Lung microvascular endothelial cell (primary cell): ENCODE measurements at places on chromosomes 5 and 9. TPM values are rescaled to one million over a fixed set of nuclear protein-coding genes. Genes with fewer than 3 reads are reported as not detected.
A peak's percentile ranks its signal among the peaks of the same experiment; 100 is the strongest.

GRCh38 chr5:91182763-91183162 is 200.4 kb downstream of the ARRDC3 start:
- DNase-seq, result peak; percentile 26

DNA sequence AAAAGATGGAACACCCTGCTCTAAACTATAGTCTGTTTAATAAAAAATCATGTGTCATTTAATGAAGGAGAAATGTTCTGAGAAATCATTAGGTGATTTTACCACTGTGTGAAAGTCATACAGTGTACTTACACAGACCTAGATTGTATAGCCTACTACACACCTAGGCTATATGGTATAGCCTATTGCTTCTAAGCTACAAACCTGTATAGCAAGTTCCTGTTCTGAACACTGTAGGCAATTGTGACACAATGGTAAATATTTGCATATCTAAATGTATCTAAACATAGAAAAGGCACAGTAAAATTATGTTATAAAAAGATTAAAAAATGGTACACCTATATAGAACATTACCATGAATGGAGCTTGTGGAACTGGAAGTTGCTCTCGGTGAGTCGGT is 40.6 kb downstream of the EFNA5 start:
- DNase-seq, result no peak

GRCh38 chr5:134143944-134144941 is 29.8 kb downstream of the TCF7 start:
- no peak for DNase-seq

DNA sequence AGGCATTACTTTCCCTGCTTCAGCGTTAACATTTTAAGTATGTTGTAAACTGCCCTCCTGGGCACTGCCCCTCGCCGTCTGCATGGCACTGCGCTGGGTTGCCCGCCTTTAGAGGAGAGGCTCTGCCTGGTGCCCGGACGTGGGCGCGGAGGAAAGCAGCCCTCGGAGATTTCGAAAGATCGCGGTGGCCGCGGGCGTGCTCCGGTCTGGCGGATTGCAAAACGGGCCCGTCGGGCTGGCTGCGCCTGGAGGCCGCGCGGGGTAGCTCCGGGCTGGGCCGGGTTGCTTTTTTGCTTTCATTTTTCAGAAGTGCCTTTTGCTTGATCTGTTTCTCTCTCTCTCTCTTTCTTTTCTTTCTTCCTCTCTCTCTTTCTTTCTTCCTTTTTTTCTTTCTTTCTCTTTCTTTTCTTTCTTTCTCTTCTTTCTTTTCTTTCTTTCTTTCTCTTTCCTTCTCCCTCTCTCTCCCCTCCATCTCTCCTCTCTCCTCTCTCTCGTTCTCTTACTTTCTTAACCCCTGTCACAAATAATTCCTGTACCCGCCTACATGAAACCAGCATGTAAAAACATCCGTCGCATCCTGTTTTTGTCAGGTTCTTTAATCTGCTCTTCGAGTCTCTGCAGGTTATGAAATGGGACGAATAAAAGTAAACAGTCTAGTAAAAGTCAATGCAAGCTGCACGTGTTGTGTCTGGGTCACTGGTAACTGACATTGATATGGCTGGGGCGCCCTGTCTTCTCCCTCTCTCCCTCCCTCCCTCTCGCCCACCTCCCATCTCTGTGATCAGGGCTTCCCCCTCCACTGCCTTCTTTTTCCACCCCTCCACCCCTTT is 1.7 kb downstream of the FST start:
- peak; percentile 66 for DNase-seq

DNA sequence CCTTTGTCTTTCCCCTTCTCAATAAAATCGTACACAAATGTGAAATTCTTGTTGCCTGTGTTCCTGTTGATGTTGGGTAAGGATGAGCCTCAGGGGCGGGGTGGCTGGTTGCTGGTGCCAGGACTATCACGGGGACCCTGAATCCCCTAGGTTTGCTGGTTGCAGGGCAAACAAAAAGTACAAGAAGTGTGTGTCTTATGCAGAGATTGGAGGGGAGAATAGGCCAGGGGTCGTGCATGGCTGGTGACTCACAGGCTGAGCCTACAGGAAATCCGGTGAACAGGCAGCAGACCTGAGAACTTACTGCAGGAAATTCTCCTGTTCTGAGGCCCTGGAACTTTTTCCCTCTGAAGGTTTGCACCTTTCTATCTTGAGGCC is 5.5 kb downstream of the ANXA2R start:
- DNase-seq, result peak; percentile 68

- no peak for DNase-seq
These were observed 30.0 kb upstream of the PLPP1 start for GRCh38 chr5:55564721-55565120.

DNA sequence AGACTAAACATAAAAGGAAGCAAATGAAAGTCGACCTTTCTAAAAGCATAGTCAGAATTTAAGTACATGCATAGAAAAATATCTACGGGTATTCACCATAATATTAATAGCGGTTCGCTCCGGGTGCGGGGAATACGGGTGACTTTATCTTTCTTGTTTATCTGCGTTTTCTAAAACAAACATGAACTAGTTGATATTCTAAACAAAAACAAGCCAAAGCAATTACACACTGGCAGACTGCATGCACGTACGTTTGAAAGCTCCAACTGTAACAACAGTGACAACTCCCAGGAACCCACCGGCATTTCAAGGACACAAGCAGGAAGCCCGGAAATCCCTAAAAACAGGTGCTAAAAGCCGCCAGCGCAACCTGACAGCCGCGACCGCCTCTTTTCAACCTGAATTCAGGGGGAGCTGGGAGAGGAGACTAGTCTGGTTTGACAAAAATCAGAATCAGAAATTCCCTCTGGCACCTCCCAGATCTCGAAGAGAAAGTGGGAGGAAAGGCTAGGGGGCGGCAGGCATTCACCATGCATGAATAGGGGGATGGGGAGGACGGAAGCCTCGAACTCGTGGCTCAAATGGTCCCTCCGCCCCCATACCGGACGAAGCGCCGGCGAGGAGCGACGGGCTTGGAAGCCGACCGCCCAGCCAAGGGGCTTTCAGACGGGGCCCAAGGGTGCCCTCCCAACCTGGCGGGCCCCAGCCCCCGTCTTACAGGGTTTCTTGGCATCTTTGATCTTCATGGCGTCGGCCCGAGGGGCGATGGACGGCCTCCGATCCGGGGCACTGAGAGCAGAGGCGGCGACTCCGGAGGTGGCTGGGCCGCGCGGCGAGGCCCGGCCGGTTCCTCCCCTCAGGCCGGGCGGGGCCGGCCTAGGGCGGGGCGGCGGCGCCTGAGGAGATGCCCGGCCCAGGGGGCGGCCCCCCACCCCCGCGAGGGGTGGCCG is at the start of gene PANK3:
TSS of gene PANK3 (minus strand) at position 831 of the 950 bp plus-strand sequence. CDS start at position 746, 85 bp downstream.
- no peak for DNase-seq

GRCh38 chr9:137006116-137007003 is 10.0 kb upstream of the CLIC3 start:
- no peak for DNase-seq

DNA sequence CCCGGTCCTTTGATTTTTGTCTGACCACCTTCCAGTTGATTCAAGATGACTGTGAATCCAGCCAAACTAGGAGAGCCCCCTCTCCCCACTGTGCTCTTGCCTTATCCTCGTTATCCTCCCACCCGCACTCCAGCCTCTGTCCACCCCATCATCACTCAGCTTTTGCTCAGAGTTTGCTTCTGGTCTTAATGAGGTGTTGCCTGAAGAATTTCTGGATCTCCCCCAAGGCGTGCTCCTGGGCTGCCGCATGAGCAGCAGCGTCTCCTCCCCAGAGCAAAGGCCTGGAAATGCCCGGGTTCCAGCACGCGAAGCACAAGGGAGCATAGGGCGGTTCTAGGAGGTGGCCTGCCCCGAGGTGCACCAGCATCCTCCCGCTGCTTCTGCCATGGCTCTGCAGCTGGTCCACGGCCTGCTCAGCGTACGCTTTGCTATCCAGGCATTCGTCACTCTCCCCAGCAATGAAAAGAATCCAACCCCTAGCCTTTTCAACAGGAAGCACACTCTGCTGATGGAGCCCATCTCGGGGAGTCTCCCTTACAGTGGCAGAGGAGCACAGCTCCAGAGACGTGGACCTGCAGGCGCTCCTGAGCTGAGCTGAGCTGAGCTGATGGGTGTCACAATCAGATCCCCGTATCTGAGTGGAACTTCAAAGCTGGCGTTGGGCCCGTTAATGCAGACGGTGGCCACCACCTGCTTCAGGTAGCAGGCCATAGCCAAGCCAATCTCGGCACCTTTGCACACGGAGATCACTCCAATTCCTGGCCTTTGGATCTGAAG is 50.7 kb downstream of the BAAT start:
- DNase-seq, result no peak

- no peak for DNase-seq
These were observed 180.7 kb upstream of the ZNF618 start for GRCh38 chr9:113695440-113695851.

GRCh38 chr9:124295159-124295794 is 37.5 kb downstream of the NEK6 start:
- peak; percentile 81 for DNase-seq

- DNase-seq, result no peak
These were observed 64.4 kb downstream of the ARRDC3 start for GRCh38 chr5:91318724-91319123.

DNA sequence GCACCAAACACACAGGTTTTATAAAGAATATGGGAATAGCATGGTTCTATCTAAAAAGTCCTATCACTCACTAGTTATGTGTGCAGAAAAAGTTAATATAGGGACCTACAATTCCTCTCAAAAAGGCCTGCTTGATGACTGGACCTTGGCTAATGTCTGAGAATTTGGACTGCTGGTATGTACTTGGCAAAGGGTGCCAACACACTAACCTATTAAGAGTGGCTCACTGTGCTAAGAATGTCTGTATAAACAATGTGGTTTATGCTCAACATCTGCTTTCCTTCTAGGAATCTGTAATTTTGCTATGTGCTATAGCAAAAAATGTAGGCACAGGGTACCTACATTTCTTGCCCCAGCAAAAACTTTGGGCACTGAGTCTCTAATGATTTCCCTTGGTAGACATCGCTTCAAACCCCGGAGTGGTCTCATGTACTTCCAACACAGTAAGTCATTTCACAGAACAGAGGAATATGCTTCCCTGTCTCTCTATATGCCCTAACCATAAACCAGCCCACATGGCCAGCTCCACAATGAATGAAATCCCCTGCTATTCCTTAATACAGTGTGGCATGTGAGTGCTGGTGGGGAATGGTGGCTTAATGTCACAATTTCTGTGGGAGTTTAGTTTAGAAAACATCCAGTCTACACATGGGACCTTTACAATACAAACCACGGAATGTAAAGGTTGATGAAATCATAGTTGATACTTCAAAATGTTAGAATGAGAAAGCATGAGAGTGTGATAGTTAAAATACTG is 101.7 kb downstream of the UBAP2 start:
- no peak for DNase-seq

GRCh38 chr5:172852490-172853354 is 18.7 kb downstream of the ERGIC1 start:
- no peak for DNase-seq

DNA sequence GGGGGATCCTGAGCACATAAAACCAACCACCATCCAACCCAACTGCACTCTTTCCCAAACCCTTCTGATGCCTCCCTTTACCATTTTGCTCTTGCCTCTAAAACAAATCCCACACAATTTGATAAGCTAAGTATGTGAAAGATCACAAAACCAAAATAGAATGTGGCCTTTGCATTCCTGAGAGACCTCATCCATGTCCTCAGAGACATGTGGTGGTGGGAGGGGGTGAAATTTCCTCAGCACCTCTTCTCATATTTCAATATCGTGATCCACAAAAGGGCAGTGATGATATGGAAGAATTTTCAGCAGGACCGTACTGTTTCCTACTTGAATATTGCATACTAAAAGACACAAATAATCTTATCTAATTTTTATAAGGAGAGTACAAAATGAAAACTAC is 423.3 kb downstream of the TLE1 start:
- DNase-seq, result no peak

- no peak for DNase-seq
These were observed 60.7 kb downstream of the SV2C start for GRCh38 chr5:76143884-76144283.

GRCh38 chr5:150523472-150524350 is 15.8 kb downstream of the NDST1 start:
- peak; percentile 83 for DNase-seq

GRCh38 chr5:152046361-152046760 is 121.7 kb upstream of the GLRA1 start:
- no peak for DNase-seq

GRCh38 chr5:42718591-42718990 is 38.0 kb upstream of the CCDC152 start:
- no peak for DNase-seq

DNA sequence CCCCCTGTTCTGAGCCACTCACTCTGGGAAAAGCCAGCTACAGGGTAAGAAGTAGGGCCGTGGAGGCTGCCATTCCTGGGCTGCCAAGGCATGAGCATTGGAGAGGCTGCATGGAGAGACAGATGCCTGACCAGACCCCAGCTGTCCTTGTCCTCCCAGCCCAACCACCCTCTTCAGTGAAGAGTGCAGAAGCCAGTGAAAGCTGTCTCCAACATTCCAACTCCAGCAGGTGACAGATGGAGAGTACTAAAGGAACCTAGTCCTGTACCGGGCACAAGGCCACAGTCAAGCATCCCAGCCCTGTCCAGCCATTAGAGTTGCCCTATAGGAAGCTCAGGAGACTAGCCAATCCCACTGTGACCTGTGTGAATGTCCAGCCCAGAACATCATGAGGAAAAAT is 165.1 kb downstream of the DIRAS2 start:
- no peak for DNase-seq

DNA sequence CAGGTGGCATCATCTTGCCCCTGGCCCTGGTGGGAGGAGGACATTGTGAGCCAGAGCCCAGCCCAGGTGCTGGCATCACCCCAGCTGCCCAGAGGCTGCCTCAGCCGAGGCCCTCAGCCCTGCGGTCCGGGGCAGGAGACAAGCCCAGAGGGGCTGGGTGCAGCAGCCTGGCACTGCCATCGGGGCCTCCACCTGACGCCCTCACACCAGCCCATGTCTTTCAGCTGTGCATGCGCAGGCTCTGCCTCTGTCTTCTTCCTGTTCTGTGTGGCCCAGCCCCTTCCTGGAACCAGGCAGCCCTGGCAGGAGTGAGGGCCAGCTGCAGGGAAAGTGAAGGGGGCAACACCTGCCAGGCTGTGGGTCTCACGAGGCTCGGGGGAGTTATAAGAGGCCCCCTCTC is 4.8 kb upstream of the CEL start:
- no peak for DNase-seq

- DNase-seq, result no peak
These were observed 8.4 kb upstream of the PAX5 start for GRCh38 chr9:37042421-37042820.

- no peak for DNase-seq
These were observed 12.7 kb downstream of the EEIG1 start for GRCh38 chr9:127968042-127968441.

The PTCH1 gene
- 2.0 and 2.8 TPM in 2 replicates for total RNA-seq

The CORO2A gene
- 0.20 and 0.22 TPM in 2 replicates for total RNA-seq

The STPG3 gene
- not detected in 2 replicates for total RNA-seq

The SHROOM1 gene
- 1.4 and 1.5 TPM in 2 replicates for total RNA-seq

The EIF4E1B gene
- not detected in 2 replicates for total RNA-seq

The PPP3R2 gene
- total RNA-seq, result not detected in 2 replicates

The ADRA1B gene
- total RNA-seq, result under 0.01 and 0.22 TPM in 2 replicates

The ZNG1F gene
- total RNA-seq, result 2.0 and 5.8 TPM in 2 replicates

The ANKRD34B gene
- total RNA-seq, result not detected in 2 replicates

The LPAR1 gene
- not detected in 2 replicates for total RNA-seq

The ZNF454 gene
- 0.22 and 1.2 TPM in 2 replicates for total RNA-seq

The CARTPT gene
- total RNA-seq, result not detected in 2 replicates

The TRIP13 gene
- 3.0 and 13.3 TPM in 2 replicates for total RNA-seq

The OCLN gene
- total RNA-seq, result 1.3 and 2.8 TPM in 2 replicates

The PLCXD3 gene
- total RNA-seq, result 0.20 and 0.44 TPM in 2 replicates

The MACIR gene
- 3.7 and 7.1 TPM in 2 replicates for total RNA-seq

The ECM2 gene
- total RNA-seq, result not detected in 2 replicates

The IL5 gene
- not detected in 2 replicates for total RNA-seq

The IER5L gene
- total RNA-seq, result 13.1 and 20.4 TPM in 2 replicates
